ENCODE measurements at places on chromosomes 11 and 22. TPM values are rescaled to one million over a fixed set of nuclear protein-coding genes. Genes with fewer than 3 reads are reported as not detected.

The IL18 gene
- total RNA-seq: 0.82 TPM

GRCh38 chr22:44540756-44541670, 43.0 kb upstream of the RTL6 start:
- no peak overlapping the region for H3K4me3 ChIP-seq
- H3K36me3 ChIP-seq: no peaks in the 10 kb centered on the region
- peaks cover 2% of the 10 kb centered on the region for H3K27me3 ChIP-seq
- DNase-seq: no peak
- peaks cover 22% of the 10 kb centered on the region for H3K4me1 ChIP-seq
- no peak overlapping the region for H3K27ac ChIP-seq

GRCh38 chr22:36442506-36443197, 38.8 kb downstream of the TXN2 start:
- no peak overlapping the region for H3K4me3 ChIP-seq
- peaks cover 26% of the 10 kb centered on the region for H3K4me1 ChIP-seq
- H3K27ac ChIP-seq: no peak overlapping the region
- no peaks in the 10 kb centered on the region for H3K36me3 ChIP-seq
- no peak for DNase-seq
- no peaks in the 10 kb centered on the region for H3K27me3 ChIP-seq

The CCDC73 gene
- not detected for total RNA-seq

The PATE2 gene
- total RNA-seq: not detected

DNA sequence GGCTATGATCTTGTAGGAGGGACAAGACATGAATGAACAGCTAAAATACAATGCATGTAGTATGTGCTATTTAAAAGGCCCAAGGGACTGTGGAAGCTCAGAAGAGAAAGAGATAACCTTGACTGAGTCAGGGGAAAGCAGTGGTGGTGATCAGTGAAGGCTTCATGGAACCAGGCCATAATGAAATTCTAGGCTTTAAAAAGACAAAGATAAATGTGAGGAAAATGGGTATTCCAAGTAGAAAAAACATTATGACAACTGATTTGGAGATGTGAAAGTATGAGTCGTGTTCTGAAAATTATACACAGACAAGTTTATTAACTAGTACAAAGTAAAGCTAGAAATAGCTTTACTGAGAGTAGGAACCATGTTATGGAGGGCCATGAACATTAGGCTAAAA, 189.8 kb downstream of the SOX6 start:
- peaks cover 20% of the 10 kb centered on the region for H3K4me1 ChIP-seq
- H3K27me3 ChIP-seq: no peaks in the 10 kb centered on the region
- no peak for DNase-seq
- H3K4me3 ChIP-seq: no peak overlapping the region
- no peak overlapping the region for H3K27ac ChIP-seq
- H3K36me3 ChIP-seq: no peaks in the 10 kb centered on the region

The GGTLC2 gene
- total RNA-seq: not detected

- no peak overlapping the region for H3K27ac ChIP-seq
- H3K4me1 ChIP-seq: peaks cover 6% of the 10 kb centered on the region
- H3K36me3 ChIP-seq: no peaks in the 10 kb centered on the region
- no peak for DNase-seq
Measured at GRCh38 chr11:27282806-27283205, 80.2 kb downstream of the CCDC34 start.

DNA sequence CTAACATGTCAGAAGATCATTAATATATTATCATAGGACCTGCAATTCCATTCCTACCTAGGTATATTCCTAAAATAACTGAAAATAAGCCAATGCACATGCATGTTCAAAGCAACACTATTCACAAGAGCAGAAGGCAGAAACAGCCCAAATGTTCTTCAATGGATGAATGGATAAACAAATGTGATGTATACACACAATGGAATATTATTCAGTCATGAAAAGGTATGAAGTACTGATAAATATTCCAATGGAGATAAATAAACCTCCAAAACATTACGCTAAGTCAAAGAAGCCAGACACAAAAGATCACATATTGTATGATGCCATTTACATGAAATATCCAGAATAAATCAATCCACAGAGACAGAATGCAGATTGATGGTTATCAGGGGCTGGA, 16.8 kb downstream of the AMBRA1 start:
- H3K27me3 ChIP-seq: no peaks in the 10 kb centered on the region
- H3K27ac ChIP-seq: no peak overlapping the region
- H3K4me3 ChIP-seq: no peak overlapping the region
- H3K4me1 ChIP-seq: no peaks in the 10 kb centered on the region

- no peak overlapping the region for H3K27ac ChIP-seq
- no peaks in the 10 kb centered on the region for H3K27me3 ChIP-seq
- no peak overlapping the region for H3K4me3 ChIP-seq
Measured at GRCh38 chr11:27266125-27266524, 96.9 kb downstream of the CCDC34 start.

The SAA4 gene
- 0.50 TPM for total RNA-seq

GRCh38 chr11:1650034-1650917, 20.7 kb downstream of the KRTAP5-5 start:
- H3K4me3 ChIP-seq: no peak overlapping the region
- H3K36me3 ChIP-seq: no peaks in the 10 kb centered on the region
- H3K27ac ChIP-seq: no peak overlapping the region
- DNase-seq: no peak

GRCh38 chr11:44818110-44818509, 91.3 kb downstream of the TSPAN18 start:
- H3K36me3 ChIP-seq: peaks cover 12% of the 10 kb centered on the region
- H3K4me1 ChIP-seq: peaks cover 11% of the 10 kb centered on the region
- no peak for DNase-seq
- no peak overlapping the region for H3K27ac ChIP-seq
- H3K4me3 ChIP-seq: no peak overlapping the region

GRCh38 chr11:27786331-27786730, 86.1 kb upstream of the BDNF start:
- H3K4me1 ChIP-seq: no peaks in the 10 kb centered on the region
- no peak for DNase-seq
- H3K27me3 ChIP-seq: peaks cover 83% of the 10 kb centered on the region

All from WTC11 (cell line).